ENCODE measurements at places on chromosomes 11 and 22. TPM values are rescaled to one million over a fixed set of nuclear protein-coding genes. Genes with fewer than 3 reads are reported as not detected.

Gene ART1
- polyA plus RNA-seq = not detected

Gene ARFGAP3
- polyA plus RNA-seq = 81.5 TPM

Gene PGA4
- 0.31 TPM for polyA plus RNA-seq

Gene HMBS
- 46.1 TPM for polyA plus RNA-seq

Gene PAMR1
- 119 TPM for polyA plus RNA-seq

Gene ROBO4
- polyA plus RNA-seq = 1.1 TPM

Gene TNNT3
- polyA plus RNA-seq = not detected

Gene TSSC4
- 69.8 TPM for polyA plus RNA-seq

Gene MMP3
- 18.8 TPM for polyA plus RNA-seq

Gene KCTD14
- polyA plus RNA-seq = 0.85 TPM

Gene LDHAL6A
- polyA plus RNA-seq = 0.09 TPM

Gene SCUBE2
- 1.3 TPM for polyA plus RNA-seq

Gene DCHS1
- polyA plus RNA-seq = 1.1 TPM

Gene CHRM1
- polyA plus RNA-seq = not detected

Gene C11orf52
- 0.78 TPM for polyA plus RNA-seq

Gene MSANTD2
- 6.0 TPM for polyA plus RNA-seq

Gene FAM180B
- not detected for polyA plus RNA-seq

Gene LRRN4CL
- 2.3 TPM for polyA plus RNA-seq

Gene KCNJ1
- polyA plus RNA-seq = not detected

Gene TSPO
- polyA plus RNA-seq = 938 TPM

Gene TRIM51
- polyA plus RNA-seq = not detected

Gene SYCE3
- 0.80 TPM for polyA plus RNA-seq

Gene ESAM
- not detected for polyA plus RNA-seq

Measured in GM23248 (cell line).